ENCODE measurements at places on chromosomes 6 and 20.

- DNase-seq = no peak
Observed at GRCh38 chr6:31723245-31723979, at the start of gene MPIG6B. Gene MPIG6B, plus strand, starts transcription at chr6:31723373. Its CDS starts 11 bp downstream, at chr6:31723384.

GRCh38 chr6:157017861-157018260, 240.7 kb downstream of the ARID1B start:
- DNase-seq = no peak

- no peak for DNase-seq
Observed at GRCh38 chr6:28368522-28368921, 18.8 kb downstream of the ZKSCAN3 start.

DNA sequence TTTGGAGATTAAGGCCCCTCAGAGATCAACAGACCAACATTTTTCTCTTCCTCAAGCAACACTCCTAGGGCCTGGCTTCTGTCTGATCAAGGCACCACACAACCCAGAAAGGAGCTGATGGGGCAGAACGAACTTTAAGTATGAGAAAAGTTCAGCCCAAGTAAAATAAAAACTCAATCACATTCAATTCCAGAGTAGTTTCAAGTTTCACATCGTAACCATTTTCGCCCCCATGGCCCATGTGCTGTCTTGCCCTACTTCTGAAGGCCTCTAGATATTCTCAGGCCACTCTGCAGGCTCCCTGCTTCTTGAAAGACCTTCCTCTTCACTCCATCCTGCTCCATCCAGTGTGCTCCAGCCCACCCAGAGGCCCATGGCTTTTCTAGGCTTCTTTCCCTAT, 4.2 kb downstream of the IL17A start:
- no peak for DNase-seq

GRCh38 chr6:35267446-35267845, 7.9 kb downstream of the ZNF76 start:
- DNase-seq = no peak

DNA sequence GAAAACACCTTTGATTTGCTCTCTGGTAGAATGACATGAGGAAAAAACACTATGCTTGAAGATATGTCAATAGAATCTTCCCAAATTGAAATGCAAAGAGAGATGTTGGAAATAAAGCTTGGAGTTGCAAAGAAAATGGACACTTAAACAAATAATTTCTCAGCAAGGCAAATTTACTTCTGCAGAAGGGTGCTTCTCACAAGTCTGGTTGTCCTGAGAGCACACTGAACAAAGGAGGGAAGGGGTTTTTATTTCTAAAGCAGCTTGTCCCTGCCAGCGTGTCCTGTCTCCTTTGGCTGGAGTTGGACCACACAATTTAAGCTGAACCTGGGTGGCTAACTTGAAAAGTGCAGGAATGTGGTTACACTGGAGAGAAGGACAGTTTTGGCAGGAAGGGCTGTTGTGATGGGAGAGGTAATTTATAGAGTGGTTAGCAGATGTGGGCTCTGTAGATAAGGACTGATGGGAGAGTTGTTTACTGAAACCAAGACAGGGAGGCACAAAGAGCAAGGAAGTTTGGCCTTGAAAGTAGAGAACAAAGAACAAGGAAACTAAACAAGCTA, 454.6 kb upstream of the EYS start:
- no peak for DNase-seq

GRCh38 chr20:45972500-45973183, 639 bp upstream of the ZNF335 start:
- DNase-seq = no peak

DNA sequence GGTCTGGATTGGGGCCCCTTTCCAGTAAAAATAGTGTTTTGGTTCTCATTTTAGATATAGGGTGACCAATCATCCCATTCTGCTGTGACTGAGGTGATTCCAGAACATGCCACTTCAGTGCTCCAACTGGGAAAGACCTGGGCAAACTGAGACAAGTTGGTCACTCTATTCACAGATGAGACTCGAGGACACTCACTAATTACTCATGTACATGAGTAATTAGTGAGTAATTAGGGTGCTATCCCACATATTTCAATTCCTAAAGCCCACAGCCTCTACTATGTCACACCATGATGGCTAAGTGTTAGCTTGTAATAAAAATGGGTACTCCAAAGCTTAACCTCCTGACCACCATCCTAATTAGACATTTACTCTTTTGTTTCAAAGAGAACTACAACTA, 86.0 kb downstream of the CBLN4 start:
- no peak for DNase-seq

DNA sequence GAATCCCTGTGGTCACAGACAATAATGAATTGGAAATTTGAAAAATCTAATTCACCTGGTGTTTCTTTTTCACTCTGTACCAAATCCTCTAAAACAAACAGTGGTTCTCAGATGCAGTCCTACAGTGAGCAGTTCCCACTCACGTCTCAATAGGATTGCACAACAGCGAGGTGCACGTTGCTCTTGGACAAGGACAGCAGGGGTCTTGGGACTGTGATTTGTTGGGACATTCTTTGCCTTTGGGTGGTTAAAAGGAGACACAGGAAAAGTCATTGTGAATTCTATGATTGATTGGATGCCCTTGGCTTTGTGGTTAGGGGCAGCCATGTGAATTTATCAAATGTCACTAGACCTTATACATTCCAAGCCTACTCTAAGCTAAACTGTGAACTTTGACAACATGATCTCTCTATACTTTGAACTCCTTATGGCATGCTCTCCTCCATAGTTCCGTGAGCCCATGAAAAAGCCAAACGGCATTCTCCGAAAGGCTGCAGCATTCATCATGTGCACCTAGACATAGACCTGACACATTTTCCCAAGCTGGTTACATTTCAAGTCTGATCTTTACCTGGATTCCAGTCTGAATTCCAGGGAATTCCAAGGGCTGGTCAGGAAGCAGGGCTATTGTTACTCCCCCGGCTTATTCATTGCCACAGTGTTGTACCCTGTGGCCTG, 647 bp downstream of the UNC93A start:
- no peak for DNase-seq

DNA sequence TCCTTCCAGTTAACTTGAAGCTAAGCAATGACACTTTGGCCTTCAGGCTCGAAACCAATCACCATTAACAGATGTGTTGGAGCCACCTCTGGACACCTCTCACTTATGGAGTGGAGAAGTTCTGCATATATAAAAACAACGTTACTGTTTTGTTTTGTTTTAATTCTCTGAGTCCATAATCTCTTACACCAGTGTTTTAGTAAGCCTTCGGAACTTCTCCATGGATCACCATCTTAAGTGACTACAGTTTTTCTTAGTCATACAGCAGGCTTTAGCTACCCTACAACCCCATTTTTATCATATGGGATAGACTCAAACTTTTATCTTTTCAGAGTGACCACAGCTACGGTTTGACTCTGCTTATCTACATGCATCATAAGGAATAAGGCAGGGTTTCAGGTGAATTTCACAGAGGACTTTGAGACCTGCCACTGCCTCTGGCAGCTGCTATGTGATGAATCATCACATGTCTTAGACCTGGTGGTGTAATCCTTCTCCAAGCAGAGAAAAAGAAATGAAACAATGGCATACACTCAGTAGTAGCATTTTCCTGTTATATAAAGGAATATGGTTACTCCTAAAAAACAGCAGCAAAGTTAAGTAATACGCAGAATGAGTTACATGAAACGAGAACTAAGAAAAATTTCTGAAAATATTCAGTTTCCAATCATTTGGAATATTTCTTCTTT, 5.5 kb upstream of the HDDC2 start:
- DNase-seq = no peak

- no peak for DNase-seq
Observed at GRCh38 chr6:121559611-121560269, 124.3 kb downstream of the GJA1 start.

DNA sequence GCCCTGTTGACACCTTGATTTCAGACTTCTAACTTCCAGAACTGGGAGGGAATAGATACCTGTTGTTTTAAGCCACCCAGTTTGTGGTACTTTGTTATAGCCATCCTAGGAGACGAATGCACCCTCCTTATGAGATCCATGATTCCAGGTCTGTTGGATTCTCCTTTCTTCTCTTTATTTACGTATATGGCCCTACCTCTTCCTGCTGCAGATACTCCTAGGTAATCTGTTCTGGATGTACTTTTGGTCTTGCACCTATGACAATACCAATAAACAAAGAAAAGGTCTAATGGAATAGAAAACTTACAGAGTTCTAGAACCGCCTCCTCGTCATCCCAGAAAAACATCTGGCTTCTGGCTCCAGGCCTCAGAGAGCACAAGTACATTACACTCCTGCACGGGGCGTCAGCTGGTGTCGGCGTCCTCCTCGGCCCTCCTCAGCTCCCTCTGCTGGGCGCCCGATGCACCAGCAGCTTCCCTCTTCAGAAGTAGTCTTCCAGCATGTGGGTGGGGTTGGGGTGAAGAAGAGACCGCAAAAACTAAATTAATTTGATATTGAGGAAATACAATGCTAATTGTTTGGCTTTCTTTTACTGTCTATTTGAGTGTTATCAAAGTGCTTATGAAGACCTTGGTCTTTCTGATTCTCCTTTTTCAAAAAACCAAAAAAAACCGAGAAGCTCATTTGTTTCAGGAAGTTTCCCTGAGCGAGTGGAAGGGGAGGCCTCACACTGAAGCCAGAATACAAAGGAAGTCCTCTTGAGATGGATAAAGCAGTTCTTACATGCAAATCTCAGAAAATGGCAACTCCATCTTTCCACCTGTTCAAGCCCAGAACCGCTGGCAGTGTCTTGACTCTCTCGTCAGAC, 9.7 kb upstream of the ATXN1 start:
- DNase-seq = peak; percentile 74

All from T-helper 2 cell treated with Interferon-gamma antibody and Interleukin-4, amounts not matched to agents 5 μg/mL and 100 μg/mL, for 36 hours (primary cell).